ENCODE measurements at places on chromosomes 5 and 9.

DNA sequence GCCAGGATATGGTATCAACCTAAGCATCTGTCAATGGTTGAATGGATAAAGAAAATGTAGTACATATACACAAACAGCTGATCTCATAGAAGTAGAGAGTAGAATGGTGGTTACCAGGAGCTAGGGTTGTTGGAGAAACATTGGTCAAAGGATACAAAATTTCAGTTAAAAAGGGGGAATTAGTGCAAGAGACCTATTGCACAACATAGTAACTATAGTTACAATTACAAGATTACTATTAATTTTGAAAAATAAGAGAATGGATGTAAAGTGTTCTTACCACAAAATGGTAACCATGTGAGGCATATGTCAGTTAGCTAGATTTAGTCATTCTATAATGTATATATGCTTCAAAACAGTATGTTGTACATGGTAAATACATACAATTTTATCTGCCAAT lies 28.8 kb upstream of the ELOVL7 start:
- no peak for DNase-seq

GRCh38 chr9:133031130-133031422 lies 279 bp downstream of the GTF3C5 start:
- DNase-seq, result no peak

- DNase-seq, result no peak
Observed at GRCh38 chr5:63094730-63095129, 516.1 kb downstream of the LRRC70 start.

DNA sequence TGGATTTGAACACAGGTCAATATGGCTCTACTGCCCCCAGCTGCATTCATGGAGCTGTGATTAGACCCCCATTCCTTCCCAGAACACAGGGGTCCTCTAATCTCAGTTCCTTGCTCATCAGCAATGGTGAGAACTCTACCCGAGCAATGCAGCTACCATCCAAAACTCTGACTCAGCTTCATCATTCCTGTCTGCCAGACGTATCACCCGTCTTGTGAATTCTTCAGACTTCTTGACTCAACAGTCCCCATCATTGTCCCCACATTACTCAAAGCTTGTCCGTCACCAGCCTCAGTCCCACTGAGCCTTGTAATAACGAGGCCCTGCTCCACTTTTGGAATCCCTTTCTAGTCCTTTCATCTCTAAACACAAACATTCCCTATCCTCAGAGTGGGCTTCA lies 36.3 kb upstream of the STX17 start:
- no peak for DNase-seq

DNA sequence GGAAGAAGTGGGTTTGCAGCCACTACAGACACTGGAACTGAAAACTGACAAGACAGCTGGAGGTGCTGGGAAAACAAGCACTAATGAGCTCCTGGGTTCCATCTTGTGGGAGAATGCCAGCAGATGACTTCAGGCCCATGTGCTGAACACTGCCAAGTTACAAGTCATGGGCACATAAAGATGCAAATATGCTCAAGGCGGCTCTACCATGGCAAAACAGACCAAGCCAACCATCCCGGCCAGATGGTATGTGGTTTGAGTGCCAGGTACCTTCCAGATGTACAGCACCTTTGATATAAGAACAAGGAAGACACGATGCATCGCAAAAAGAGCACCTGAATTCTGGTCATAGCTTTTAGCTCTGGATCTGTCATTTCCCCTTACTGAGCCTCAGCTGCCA lies 19.9 kb downstream of the TNFSF8 start:
- no peak for DNase-seq

- DNase-seq, result no peak
Observed at GRCh38 chr5:15627109-15627508, 127.1 kb downstream of the FBXL7 start.

DNA sequence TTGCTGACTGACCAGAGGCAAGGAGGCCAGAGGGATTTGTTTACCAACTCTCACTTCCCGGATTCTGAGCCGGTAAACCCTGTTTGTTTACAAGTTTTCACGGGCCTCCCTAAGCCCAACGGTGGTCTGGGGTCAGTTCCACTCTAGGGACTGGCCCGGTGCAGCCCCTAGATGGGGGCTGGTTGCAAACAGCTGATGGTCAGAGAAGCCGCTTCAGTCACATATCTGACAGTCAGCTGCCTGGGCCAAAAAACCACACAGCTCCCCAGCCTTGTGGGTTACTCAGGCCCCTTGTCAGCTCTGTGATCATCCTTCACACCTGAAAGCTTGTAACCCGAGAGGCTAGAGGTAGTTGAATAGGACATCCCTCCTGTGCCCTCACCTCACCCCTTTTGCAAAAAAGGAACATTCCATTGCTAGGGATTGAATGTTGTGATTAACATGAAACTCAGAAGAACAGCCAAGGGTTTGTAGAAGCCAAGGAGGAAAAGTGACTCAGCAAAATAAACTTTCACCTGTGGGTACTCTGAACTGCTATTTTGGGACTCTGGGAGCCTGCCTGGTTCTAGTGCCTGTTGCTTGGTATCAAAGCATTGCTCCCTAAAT lies 40.4 kb downstream of the SAR1B start:
- DNase-seq, result peak; percentile 34

DNA sequence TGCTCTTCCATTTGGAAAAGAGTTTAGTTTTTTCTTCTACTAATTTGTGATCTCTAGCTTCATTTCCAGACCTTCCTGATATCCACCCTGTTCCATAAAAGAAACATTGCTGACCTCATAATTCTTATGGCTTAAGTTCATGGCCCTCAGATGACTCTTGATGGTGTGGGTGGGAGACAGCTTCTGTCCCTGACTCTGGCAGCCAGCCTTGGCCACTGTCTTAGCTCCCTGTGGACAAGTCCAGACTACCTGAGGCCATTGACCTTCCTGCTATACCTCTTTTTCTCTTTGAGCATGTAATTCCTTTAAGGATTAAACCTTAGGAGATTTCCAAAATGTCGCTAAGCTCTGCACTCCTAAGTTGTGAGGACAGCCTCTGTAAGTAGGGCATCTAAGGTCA lies 101.1 kb upstream of the DAP start:
- no peak for DNase-seq

DNA sequence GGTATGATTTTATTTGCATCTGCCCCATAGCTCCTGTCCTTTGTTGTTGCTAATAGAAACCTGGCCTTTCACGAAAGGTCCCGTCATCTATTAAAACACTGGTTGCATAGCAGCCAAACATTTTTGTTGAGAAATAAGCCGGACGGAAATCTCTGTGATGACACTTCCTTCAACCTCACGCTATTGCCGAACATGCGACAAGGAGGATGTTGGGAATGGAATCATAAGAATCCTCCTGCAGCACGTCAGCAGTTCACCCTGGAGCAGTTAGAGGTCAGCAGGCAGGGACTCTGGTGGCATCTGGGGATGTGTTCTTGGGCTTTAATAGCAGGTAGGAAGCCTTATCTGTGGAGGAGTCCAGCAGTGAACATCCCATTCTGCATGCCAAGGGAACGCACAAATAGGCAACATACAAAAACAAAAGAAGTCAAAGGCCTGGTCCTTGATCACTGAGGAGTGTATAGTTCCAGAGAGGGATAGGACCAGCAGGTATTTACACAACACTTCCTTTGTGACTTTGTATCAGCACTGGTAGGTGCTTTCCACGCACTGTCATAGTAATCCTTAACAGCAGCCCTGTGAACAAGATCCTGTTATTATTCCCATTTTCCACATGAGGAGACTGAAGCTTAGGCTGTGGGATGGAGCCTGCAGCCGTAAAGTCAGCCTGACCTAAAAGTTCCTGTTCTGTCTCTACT lies 33.4 kb downstream of the ARHGAP26 start:
- no peak for DNase-seq

All from adipocyte (in vitro differentiated cells).